ENCODE measurements at places on chromosomes 13 and 19.

- DNase-seq: no peak
These were observed 12.6 kb downstream of the NAXD start for GRCh38 chr13:110627761-110628476.

GRCh38 chr19:7897292-7897691 lies 6.4 kb upstream of the MAP2K7 start:
- no peak for DNase-seq

DNA sequence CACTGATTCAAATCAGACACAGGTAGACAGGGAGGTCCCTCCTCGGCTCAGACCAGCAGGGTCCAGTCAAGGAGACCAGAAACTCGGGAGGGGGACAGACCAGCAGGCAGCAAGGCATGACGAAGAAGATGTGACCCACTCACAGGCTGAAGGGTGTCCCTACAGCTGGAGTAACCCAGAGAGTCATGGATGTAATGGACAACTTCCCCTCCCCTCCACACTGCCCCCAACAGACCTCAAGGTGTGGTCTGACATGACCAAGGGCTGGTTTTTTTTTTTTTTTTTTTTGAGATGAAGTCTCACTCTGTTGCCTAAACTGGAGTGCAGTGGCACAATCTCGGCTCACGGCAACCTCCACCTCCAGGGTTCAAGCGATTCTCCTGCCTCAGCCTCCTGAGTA lies 34.1 kb downstream of the PBX4 start:
- no peak for DNase-seq

- DNase-seq: no peak
These were observed 7.7 kb downstream of the NDUFB7 start for GRCh38 chr19:14563989-14564651.

DNA sequence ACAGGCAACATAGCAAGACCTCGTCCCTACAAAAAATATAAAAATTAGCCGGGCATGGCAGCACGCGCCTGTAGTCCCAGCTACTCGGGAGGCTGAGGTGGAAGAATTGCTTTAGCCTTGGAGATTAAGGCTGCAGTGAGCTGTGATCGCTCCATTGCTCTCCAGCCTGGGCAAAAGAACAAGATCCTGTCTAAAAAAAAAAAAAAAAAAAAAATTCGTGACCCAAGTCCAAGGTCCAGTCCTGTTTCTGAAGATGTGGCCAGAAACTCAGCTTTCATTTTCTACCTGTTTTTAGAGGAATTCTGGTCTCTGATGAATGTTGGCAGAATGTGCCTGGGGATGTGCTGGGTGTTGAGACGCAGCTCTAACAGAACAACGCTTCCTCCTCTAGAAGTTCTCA lies 1.9 kb upstream of the PGPEP1 start:
- DNase-seq: no peak

- no peak for DNase-seq
These were observed 41.4 kb upstream of the ZNF83 start for GRCh38 chr19:52679598-52679997.

GRCh38 chr13:101916775-101917474 lies 464.4 kb downstream of the ITGBL1 start:
- no peak for DNase-seq

GRCh38 chr19:30317403-30317802 lies 54.8 kb upstream of the ZNF536 start:
- DNase-seq: no peak

- no peak for DNase-seq
These were observed 54.8 kb downstream of the ABCC4 start for GRCh38 chr13:95246292-95247082.

GRCh38 chr19:3276341-3276799 lies 51.9 kb downstream of the CELF5 start:
- no peak for DNase-seq

- no peak for DNase-seq
These were observed 30.7 kb upstream of the ZFP82 start for GRCh38 chr19:36449059-36449670.

GRCh38 chr13:80755910-80756309 lies 415.0 kb upstream of the SPRY2 start:
- DNase-seq: no peak

DNA sequence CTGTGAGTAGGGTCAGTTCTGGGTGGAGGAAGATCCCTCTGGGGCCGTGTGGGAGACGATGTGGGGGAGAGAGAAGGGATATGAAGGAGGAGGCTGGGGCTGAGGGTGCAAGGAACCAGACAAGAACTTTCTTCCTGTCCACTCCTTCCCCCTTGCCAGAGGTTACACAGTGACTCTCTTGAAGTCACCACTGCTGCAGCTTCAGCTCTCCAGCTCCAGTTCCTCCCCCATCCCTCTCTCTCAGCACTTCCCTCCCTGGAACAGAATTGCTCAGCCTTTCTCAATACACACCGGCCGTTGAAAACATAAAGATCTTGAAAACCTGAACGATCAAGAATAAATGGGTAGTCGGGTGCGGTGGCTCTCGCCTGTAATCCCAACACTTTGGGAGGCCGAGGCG lies 5.1 kb downstream of the ZSWIM9 start:
- DNase-seq: no peak

DNA sequence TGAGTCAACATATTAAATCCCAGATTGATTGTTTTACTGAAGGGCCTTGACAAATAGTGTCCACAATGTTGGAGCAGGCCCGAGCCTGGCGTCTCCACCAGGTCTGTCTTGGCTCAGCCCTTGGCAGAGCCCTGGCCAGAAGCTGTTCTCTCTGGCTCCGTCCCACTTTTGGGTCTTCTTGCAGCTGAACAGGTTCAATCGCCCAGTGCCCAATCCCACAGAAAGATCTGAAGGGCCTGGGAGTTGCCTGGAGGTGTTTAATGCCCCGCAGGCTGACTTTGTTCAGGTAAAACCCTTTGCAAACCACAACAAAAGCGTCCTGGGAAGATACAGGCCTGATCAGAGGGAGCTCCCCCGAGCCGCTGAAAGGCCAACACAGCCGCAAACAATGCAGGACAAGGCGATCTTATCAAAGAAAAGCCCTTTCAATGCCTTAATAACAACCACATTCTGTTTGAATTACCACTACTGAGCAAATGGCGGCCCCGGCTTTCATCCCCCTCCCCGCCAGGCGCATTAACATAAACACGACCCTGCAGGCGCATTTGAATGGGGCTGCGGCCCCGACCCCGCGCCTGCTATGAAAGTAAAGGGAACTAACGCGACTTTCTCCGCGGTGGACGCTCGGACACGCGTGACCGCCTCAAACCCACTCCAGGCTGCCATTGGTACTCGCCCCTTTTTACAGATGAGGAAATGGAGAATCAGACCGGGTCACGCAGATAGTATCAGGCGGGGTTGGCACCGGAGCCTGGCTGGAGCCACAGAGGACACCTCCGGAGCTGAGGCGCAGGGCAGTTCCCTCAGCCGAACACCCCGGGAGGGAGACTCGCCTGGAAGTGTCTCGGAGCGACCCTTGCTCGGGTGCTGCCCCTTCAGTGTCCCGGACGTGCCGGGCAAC lies 3.1 kb downstream of the CDX2 start:
- no peak for DNase-seq

GRCh38 chr13:112058519-112058873 lies 8.5 kb upstream of the SOX1 start:
- DNase-seq: no peak

GRCh38 chr13:28657784-28658538 lies 969 bp upstream of the POMP start:
- DNase-seq: no peak

DNA sequence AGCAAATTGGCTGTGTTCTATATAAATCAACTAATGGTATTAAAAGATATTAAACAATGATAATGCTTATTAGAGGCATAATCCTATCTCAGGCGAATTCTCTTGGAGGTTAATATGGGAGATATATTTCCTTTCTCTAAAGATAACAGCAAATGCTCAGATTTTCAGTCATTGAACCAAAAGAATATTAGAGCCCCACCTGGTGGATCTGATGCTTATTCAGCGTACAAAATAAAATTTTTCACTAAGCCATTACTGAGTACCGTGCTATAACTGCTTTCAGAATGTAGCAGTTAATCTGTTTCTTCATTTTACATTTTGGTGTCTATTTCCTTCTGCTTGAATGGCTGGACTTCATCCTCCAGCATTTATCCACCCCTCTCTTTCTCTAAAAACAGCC lies 143.3 kb upstream of the IPO5 start:
- DNase-seq: no peak

GRCh38 chr13:65868099-65868498 lies 1362.0 kb downstream of the PCDH9 start:
- DNase-seq: no peak

GRCh38 chr19:49150944-49151243 lies 4.3 kb downstream of the HRC start:
- no peak for DNase-seq

- no peak for DNase-seq
These were observed 547 bp downstream of the KCNN1 start for GRCh38 chr19:17967257-17968051.

DNA sequence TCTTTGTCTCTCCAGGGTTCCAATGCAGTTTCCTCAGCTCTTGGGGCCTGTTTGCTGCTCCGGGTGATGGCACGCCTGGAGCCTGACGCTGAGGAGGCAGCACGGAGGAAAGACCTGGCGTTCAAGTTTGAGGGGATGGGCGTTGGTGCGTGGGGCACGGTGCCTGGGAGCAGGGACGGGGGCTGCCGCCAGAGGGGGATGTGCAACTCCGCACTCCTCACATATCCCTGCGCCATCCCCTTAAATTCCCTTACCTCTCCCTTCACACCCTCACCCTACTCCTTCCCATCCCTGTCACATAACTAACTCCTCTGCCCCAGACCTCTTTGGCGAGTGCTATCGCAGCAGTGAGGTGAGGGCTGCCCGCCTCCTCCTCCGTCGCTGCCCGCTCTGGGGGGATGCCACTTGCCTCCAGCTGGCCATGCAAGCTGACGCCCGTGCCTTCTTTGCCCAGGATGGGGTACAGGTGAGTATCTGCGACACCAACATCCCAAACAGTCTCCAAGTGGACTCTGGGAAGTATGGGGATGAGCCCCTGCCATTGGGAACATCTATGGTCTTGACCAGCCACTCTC lies 31.1 kb downstream of the TRPM4 start:
- no peak for DNase-seq

DNA sequence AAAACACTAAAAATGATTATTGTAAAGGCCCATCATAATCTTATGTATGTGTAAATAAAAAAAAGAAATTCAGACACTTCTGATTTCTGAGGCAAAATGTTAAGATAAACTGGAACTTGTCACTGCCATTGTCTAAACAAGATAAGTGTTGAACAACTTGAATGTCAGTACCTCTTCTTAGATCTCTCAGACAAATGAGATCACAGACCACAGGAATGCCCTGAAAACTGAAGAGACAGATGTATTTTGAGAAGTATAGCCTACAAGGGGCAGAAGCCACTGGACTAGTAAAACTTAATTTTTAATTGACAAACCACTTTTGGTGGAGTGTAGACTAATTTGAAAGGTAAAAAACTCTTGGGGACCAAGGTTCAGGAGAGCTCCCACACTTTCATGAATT lies 375.5 kb upstream of the SLITRK5 start:
- no peak for DNase-seq

DNA sequence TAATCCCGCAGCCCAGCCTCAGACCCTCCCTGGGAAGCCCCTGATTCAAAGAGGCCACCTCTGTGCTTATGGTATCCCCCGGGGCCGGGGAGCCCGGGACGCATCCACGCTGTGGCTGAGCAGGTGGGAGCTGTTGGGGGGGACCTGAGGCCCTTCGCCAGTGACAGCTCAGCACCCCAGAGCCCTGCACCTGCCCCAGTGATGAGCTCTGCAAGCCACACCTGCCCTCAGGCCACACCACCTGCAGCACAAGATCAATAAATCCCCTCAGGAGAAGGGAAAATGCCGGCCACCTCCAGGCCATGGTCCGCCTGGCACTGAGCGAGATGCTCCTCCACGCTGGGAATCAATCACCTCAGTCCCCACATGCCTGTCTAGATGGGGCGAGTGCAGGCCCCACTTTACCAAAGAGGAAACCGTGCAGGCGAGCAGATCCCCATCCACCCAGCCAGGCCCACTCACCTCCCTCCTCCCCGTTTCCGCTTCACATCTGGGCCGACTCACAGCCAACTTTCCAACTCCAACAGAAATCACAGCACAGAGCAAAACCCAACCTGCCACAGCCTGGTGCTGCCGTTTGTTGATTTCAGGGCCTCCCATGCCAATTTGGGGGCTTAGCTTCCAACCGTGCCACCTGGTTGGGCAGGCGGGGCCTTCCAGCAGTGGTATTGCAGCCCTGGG lies 12.8 kb downstream of the MOB3A start:
- DNase-seq: no peak

- no peak for DNase-seq
These were observed 314.8 kb upstream of the MAB21L1 start for GRCh38 chr13:35791184-35791851.

GRCh38 chr13:90302107-90302506 lies 1045.4 kb upstream of the MIR17HG start:
- no peak for DNase-seq

- DNase-seq: no peak
These were observed 61.9 kb downstream of the TNFRSF19 start for GRCh38 chr13:23632048-23632582.

DNA sequence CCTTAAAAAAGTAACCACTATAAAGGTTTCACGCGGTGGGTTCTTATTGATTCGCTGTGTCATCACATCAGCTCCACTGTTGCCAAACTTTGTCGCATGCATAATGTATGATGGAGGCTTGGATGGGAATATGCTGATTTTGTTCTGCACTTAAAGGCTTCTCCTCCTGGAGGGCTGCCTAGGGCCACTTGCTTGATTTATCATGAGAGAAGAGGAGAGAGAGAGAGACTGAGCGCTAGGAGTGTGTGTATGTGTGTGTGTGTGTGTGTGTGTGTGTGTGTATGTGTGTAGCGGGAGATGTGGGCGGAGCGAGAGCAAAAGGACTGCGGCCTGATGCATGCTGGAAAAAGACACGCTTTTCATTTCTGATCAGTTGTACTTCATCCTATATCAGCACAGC lies 30.6 kb downstream of the FGF9 start:
- no peak for DNase-seq

DNA sequence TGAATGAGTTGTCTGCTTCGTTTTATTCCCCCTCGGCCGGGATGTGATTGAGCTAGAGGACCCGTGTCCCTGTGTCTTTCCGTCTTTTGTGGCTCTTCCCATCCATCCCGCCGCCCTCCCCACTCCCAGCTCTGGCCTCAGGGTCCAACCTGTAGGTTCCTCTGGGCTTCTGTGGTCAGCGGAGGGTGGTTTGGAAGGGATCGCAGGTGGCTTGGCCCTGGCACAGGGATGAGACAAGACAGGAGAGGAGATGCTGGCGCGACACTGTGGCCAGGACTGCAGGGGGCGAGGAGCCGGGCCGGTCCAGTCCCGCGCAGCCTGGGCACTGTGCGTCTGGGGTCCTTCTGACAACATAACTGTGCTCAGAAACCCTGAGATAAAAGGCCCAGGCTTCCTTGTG lies 2.0 kb downstream of the EVI5L start:
- DNase-seq: no peak

GRCh38 chr13:95121516-95121915 lies 179.7 kb downstream of the ABCC4 start:
- no peak for DNase-seq

GRCh38 chr13:113041293-113041690 lies 64.3 kb upstream of the F7 start:
- no peak for DNase-seq
